Lung (tissue), 17 donors: ENCODE measurements at places on chromosomes 1 and 21.

DNA sequence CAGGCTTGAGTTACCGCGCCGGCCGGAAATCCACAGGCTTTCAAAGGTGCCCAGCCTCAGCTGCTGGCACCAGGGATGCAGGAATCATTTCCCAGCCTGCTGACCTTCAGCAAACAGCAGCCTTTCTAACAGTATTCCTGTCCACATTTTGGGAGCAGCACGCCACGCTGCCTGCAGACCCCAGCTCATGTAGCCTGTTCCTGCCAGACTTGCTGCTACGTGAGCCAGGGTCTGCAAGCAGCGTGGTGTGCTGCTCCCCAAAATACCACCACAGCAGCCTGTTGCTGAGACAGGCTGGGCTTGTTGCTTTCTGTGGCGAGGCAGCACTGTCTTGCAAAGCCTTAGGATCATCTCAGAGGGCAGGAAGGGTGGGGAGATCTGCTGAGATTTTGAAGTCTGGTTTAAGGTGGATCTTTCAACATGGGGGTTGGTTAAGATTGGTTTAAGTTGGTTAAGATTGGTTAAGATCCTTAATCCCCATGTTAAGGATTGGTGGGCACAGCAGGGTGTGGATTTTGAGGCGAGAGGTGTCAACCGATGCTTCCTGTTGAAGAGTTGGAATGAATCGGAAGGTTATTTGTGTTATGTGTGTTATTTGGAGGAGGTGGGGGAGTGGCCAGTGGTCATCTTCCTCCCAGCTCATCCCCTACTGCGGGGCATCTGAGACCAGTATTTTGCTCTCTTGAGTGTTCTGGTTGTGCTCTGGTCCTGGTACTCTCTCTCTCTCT lies 12.9 kb downstream of the FAAH start:
- no peak overlapping the region for H3K27ac ChIP-seq
- DNase-seq: no peak
- no peaks in the 10 kb centered on the region for H3K36me3 ChIP-seq
- H3K4me3 ChIP-seq: no peak overlapping the region
- peaks cover 3% of the 10 kb centered on the region for H3K4me1 ChIP-seq

- DNase-seq: no peak
- H3K27ac ChIP-seq: no peak overlapping the region
- H3K4me1 ChIP-seq: peaks cover 17% of the 10 kb centered on the region
- H3K4me3 ChIP-seq: no peak overlapping the region
- peaks cover 11% of the 10 kb centered on the region for H3K36me3 ChIP-seq
Measured at GRCh38 chr1:19372136-19372514, 60.0 kb downstream of the SLC66A1 start.

DNA sequence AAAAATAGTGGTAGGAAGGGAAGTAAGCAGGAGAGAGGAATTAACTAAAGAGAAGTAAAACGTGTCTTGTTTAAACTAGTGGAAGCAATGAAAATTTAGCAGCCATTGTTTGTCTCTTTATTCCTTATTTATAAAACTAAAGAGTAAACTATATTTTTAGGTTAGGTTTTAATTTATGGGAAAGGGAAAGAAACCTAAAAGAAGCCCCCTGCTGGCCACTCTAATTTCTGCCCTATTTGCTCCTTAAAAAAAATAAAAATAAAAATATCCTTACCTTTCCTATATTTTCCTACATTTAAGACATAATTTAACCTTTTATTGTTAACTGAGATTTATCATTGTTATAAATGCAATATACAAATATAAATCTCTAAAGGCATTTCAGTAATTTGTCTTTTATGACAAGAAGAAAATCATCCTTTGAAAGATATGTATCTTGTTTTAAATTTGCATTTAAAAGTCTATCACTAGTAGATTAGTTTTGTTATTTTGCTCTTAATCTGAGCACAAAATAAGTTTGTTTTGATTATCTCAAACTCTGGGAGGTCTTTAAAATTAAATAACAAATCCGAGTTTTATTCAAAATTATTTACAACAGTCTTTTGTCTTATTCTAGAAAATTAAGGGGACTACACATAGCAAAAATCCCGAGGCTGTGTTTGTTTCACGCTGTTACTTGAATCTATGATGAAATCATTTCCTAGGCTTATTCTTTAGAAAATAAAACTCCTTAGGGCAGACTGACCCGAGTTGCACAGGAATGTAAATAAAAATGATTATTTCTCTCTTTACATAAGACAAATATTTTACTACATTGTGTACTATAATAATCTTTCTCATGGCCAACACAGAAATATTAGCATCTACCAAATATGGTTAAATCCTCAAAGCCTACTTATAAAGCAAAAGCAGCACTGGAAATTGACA lies 201.7 kb downstream of the NRIP1 start:
- H3K4me3 ChIP-seq: no peak overlapping the region
- no peaks in the 10 kb centered on the region for H3K36me3 ChIP-seq
- no peak for DNase-seq
- H3K27ac ChIP-seq: no peak overlapping the region

GRCh38 chr1:212002536-212002935 lies 32.8 kb downstream of the INTS7 start:
- DNase-seq: no peak
- H3K27me3 ChIP-seq: no peaks in the 10 kb centered on the region
- peaks cover 5% of the 10 kb centered on the region for H3K4me1 ChIP-seq
- H3K36me3 ChIP-seq: peaks cover 24% of the 10 kb centered on the region

- DNase-seq: no peak
- H3K4me3 ChIP-seq: no peak overlapping the region
- peaks cover 55% of the 10 kb centered on the region for H3K36me3 ChIP-seq
Measured at GRCh38 chr1:16996845-16997244, 14.9 kb downstream of the ATP13A2 start.

DNA sequence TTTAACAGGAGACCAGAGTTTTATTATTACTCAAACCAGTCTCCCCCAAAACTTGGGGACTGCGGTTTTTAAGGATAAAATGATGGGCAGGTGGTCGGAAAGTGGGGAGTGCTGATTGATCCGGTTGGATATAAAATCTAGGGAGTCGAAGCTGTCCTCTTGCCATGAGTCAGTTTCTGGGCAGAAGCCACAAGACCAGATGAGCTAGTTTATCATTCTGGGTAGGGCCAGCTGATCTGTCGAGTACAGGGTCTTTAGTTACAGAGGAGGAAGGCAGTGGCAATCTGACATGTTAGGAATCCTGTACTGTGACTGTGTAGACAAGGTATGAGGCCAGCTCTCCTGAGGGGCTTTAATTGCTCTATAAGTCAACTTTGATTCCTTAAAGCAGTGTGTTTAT lies 22.9 kb upstream of the FOXE3 start:
- no peak for DNase-seq
- no peaks in the 10 kb centered on the region for H3K36me3 ChIP-seq
- H3K4me1 ChIP-seq: peaks cover 6% of the 10 kb centered on the region
- no peaks in the 10 kb centered on the region for H3K27me3 ChIP-seq

- H3K4me3 ChIP-seq: no peak overlapping the region
- no peak for DNase-seq
- peak overlapping the region; percentile 37 for H3K27ac ChIP-seq
- no peaks in the 10 kb centered on the region for H3K27me3 ChIP-seq
Measured at GRCh38 chr1:42944246-42944928, 14.3 kb downstream of the SLC2A1 start.

GRCh38 chr1:169086603-169087455 lies 19.7 kb upstream of the ATP1B1 start:
- no peak overlapping the region for H3K27ac ChIP-seq
- no peaks in the 10 kb centered on the region for H3K27me3 ChIP-seq
- DNase-seq: peak; percentile 41
- H3K4me1 ChIP-seq: peaks cover 4% of the 10 kb centered on the region

DNA sequence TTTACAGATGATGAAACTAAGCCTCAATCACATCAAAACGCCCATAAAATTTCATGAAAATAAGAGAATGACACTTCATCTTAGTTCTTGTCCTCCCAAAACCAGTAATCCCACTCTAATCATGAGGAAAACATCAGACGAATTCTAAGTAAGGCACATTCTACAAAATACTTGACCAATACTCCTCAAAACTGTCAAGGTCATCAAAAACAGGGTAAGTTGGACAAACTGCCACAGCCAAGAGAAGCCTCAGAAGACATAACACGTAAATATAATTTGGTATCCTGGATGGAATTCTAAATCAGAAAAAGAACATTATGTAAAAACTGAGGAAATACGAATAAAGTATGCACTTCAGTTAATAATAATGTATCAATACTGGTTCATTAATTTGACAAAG lies 128.2 kb downstream of the DPYD start:
- H3K36me3 ChIP-seq: no peaks in the 10 kb centered on the region
- H3K27me3 ChIP-seq: no peaks in the 10 kb centered on the region
- no peak overlapping the region for H3K27ac ChIP-seq
- no peaks in the 10 kb centered on the region for H3K4me1 ChIP-seq
- H3K4me3 ChIP-seq: no peak overlapping the region

DNA sequence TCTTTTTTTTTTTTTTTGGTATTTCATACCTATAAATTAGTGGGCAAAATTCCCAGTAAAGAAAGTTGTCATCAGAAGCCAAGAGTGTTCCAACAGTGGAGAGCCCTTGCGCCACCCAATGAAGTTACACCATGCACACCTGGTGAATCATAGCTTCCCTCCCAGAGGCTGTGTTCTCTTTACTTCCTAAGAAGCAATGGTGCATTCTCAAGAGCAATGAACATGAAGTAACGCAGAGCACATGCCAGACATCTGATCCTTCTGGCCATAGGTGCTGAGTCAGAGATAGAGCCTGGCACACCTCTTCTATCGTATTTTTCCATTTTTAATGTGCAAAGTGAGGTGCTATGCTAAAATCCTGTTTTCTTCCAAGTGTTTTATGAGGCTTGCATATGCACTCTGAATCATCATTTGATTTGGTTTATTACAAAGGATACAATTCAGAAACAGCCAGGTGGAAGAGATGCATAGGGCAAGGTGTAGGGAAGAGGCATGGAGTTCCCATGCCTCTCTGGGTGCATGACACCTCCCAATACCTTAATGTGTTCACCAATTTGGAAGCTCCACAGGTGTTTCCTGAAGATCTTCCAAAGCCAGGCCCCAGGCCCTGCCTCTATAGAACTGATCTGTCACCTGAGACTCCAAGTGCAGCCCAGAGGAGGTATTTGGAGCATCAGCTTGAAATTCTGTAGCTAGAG lies 408.0 kb downstream of the SIPA1L2 start:
- peaks cover 4% of the 10 kb centered on the region for H3K4me1 ChIP-seq
- H3K36me3 ChIP-seq: no peaks in the 10 kb centered on the region
- no peak overlapping the region for H3K27ac ChIP-seq
- no peak overlapping the region for H3K4me3 ChIP-seq
- DNase-seq: no peak

GRCh38 chr1:203898458-203899352 lies 37.3 kb downstream of the SNRPE start:
- H3K36me3 ChIP-seq: no peaks in the 10 kb centered on the region
- H3K4me3 ChIP-seq: no peak overlapping the region
- H3K27me3 ChIP-seq: no peaks in the 10 kb centered on the region
- no peak overlapping the region for H3K27ac ChIP-seq

DNA sequence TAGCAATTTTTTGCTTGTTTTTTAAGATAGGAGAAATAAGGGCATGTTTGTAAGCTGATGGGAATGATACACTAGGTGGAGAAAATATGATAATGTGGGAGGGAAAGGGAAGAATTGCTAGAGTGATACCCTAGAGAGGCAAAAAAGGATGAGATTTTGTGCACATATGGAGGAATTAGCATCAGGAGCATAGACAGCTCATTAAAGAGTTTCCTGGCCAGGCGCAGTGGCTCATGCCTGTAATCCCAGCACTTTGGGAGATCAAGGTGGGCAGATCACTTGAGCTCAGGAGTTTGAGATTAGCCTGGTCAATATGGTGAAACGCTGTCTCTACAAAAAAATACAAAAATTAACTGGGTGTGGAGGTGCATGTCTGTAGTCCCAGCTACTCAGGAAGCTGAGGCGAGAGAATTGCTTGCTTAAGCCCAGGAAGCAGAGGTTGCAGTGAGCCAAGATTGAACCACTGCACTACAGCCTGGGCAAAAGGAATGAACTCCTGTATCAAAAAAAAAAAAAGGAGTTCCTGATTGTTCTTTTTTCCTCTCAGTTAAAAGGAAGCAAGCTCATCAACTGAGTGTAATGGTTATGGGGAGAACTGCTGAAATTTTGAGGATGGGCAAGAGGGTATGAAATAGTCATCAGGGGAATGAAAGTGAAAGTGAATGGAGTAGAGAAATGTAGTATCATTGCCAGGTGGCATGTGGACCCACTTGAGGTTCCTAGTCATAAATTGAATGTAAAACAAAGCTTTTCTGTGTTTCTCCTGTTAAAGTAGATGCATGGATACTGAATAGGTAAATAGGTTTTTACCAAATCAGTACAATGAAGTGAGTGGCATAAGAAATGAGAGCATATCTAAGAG lies 35.5 kb downstream of the SH3GLB1 start:
- peaks cover 5% of the 10 kb centered on the region for H3K4me1 ChIP-seq
- H3K4me3 ChIP-seq: no peak overlapping the region
- peaks cover 13% of the 10 kb centered on the region for H3K36me3 ChIP-seq

DNA sequence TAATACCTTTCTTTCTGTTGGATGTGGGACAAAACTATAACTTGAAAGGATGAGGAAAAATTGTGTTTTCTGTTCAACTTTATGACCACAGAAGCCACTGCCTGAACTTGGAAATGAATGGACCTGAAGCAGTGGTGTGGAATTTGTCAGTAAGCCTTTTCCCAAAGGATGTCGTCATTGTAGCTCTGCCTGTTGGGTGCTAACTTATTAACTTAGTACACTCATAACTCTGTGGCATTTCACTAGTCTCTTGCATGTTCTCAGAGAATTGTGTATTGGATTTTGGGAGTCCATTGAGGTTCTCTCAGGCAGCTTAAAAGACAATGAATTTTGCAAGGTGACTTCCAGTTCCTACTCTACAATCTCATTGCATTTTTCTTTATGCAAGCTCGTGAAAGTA lies 49.6 kb downstream of the KCNK2 start:
- H3K36me3 ChIP-seq: no peaks in the 10 kb centered on the region
- no peaks in the 10 kb centered on the region for H3K27me3 ChIP-seq
- no peak overlapping the region for H3K27ac ChIP-seq
- H3K4me3 ChIP-seq: no peak overlapping the region

DNA sequence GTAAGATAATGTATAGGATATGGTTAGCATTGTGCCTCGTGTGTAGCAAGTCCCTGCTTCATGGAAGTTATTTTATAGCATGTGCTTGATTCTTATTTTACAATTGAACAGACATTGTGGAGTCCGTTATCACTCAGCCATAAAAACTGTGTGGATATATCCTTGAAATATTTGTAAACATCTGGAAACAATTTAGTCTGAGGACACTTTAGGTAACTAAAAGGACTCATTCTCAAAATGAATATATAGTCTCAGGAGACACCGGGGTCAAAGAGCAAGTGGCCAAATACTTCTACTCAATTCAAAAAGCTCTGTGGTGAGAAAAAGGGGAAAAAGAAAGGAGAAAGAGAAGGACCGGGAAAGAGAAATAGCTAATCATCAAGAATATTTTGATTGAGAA lies 23.7 kb downstream of the PRRX1 start:
- no peak overlapping the region for H3K27ac ChIP-seq
- no peaks in the 10 kb centered on the region for H3K36me3 ChIP-seq
- no peak overlapping the region for H3K4me3 ChIP-seq
- no peak for DNase-seq
- H3K4me1 ChIP-seq: no peaks in the 10 kb centered on the region
